ENCODE measurements at places on chromosomes 16 and 17.

DNA sequence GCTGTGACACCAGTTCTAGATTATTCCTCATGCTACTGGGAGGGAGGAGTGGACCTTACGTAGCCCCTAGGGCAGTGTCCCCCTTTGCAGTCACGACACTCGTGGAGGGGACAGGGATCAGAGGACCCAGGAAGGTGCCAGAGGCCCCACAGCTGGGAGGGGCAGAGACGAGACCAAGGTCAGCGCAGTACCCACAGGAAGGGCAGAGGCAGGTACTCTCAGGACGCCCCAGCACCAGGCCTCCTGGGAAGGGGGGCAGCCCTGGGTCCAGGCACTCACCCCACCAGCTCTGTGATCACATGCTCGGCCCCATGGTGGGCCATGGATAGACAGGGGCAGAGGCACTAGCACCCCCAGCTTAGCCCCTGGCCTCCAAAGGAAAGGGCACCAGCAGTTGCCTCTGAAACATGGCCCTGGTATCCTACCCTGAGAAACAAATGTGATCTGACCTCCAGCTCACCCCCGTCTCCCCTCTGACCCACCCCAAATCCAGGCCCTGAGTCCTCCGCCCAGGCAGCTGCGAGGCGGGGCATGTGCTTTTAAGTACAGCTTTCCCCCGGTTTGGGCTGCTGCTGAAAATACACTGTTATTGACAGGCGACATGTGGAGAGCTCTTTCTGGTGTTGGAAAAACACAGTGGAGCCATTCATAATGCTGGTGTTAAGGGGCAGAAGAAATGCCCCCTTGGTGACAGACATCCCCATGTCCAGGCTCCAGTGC is 361.9 kb downstream of the C16orf95 start:
- DNase-seq: no peak

DNA sequence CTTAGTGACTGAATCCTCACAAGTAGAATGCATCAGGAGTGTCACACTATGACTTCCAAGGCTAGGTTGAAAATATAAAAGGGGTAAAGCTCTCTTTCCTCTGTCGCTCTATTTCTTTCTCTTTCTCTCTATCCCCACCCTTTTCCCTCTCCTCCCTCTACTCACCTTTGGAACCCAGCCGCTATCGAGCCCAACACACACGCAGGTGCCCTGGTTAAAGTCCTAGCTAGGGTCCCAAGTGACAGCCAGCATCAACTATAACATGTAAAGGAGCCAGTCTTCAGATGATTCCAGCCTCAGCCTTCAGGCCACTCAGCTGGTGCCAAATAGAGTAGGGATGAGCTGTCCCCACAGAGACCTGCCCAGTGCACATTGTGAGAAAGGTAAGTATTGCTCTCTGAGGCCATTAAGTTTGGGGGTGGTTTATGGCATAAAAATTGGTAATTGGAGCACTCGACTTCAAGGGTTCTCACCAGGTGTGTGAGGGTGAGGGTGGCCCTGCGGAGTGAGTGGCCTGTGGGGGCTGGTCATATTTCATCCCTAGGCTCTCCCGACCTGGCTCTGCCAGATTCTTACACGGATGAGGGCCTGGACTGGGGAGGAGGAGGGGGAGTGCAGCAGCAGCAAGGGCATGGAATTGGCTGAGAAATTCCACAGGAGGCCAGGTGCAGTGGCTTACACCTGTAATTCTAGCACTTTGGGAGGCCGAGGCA is 14.9 kb upstream of the C16orf54 start:
- no peak for DNase-seq

GRCh38 chr17:40352237-40352778 is 12.2 kb downstream of the GJD3 start:
- DNase-seq: no peak

DNA sequence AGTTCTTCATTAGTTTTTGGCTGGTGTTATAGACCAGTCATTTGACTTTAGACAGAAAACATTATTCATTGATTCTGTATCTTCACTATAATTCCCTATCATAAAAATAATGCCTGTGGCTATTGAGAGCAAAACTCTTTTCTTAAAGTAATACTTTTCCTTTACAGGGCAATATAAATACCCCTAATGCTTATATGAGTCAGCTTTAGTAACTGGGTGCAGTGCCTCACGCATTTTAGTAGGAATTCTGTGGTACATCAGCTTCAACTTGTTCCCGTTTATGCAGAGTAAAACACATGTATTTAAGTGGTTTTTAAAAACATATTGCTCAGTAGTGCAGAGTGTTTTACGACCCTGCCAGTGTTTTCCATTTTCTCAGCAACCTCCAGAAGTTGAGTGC is 68.1 kb downstream of the SEC14L1 start:
- DNase-seq: no peak

GRCh38 chr16:82963653-82964052 is 336.9 kb downstream of the CDH13 start:
- no peak for DNase-seq

- DNase-seq: no peak
Measured at GRCh38 chr17:45096141-45096540, 35.0 kb downstream of the NMT1 start.

GRCh38 chr16:2082171-2082982 is 34.6 kb downstream of the TSC2 start:
- DNase-seq: no peak

GRCh38 chr16:83305092-83305491 is 502.7 kb upstream of the HSBP1 start:
- no peak for DNase-seq

- no peak for DNase-seq
Measured at GRCh38 chr17:74803388-74803930, 27.3 kb upstream of the NAT9 start.

DNA sequence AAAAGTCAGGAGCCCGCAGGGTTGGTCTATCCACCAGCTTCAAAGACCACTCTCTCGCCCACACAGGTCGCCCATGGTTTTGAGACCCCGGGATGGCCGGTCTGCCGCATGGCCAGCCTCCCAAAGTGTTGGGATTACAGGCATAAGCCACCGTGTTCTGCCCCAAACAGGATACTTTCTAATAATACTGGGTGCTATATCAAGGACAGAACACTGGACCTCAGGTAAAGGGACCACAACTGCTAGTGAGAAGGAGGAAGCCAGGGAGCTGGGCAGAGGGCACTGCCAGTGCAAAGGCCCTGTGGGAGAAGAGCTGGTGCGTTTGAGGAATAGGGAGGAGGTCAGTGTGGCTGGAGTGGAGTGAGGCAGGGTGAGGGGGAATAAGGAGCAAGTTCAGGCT is 34.1 kb downstream of the IL21R start:
- DNase-seq: no peak

DNA sequence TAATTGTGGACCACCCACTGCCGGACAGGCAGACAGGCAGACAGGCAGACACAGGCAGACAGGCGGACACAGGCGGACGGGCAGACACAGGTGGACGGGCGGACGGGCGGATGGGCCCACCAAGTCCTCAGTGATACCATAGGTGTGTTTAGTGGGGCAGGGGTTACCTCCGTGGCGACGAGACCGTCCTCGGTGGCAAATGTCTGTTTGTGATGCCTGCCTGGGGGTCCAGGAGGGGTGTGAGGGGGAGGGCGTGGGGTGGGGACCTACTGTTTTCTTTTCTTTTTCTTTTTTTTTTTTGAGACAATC is 76.7 kb downstream of the RTN4RL1 start:
- DNase-seq: no peak

Measured in SK-N-SH (cell line).